ENCODE measurements at places on chromosomes 1 and 21. TPM values are rescaled to one million over a fixed set of nuclear protein-coding genes. Genes with fewer than 3 reads are reported as not detected.

GRCh38 chr1:82593561-82593960, 792.8 kb downstream of the ADGRL2 start:
- H3K27me3 ChIP-seq = no peaks in the 10 kb centered on the region
- DNase-seq = no peak
- H3K36me3 ChIP-seq = no peaks in the 10 kb centered on the region
- no peak overlapping the region for H3K4me3 ChIP-seq
- no peak overlapping the region for H3K27ac ChIP-seq
- no peaks in the 10 kb centered on the region for H3K4me1 ChIP-seq

GRCh38 chr21:30882866-30883597, 1.7 kb upstream of the KRTAP11-1 start:
- DNase-seq = no peak
- H3K36me3 ChIP-seq = no peaks in the 10 kb centered on the region
- no peak overlapping the region for H3K27ac ChIP-seq

FAM72B gene
- total RNA-seq = 4.9 TPM

DNAJC28 gene
- 9.3 TPM for total RNA-seq

GRCh38 chr1:6287431-6287886, 26.6 kb upstream of the GPR153 start:
- no peak for DNase-seq
- peak overlapping the region; percentile 61 for H3K27ac ChIP-seq
- no peak overlapping the region for H3K4me3 ChIP-seq
- H3K4me1 ChIP-seq = peaks cover 9% of the 10 kb centered on the region

- H3K4me3 ChIP-seq = no peak overlapping the region
- no peak for DNase-seq
- no peaks in the 10 kb centered on the region for H3K4me1 ChIP-seq
- no peaks in the 10 kb centered on the region for H3K36me3 ChIP-seq
- no peaks in the 10 kb centered on the region for H3K27me3 ChIP-seq
- H3K27ac ChIP-seq = no peak overlapping the region
Measured at GRCh38 chr1:7727809-7728471, 43.2 kb upstream of the VAMP3 start.

- H3K27ac ChIP-seq = no peak overlapping the region
- peaks cover 9% of the 10 kb centered on the region for H3K4me1 ChIP-seq
- H3K4me3 ChIP-seq = no peak overlapping the region
- no peak for DNase-seq
- no peaks in the 10 kb centered on the region for H3K27me3 ChIP-seq
Measured at GRCh38 chr1:234871710-234872271, 256.8 kb downstream of the TOMM20 start.

DNA sequence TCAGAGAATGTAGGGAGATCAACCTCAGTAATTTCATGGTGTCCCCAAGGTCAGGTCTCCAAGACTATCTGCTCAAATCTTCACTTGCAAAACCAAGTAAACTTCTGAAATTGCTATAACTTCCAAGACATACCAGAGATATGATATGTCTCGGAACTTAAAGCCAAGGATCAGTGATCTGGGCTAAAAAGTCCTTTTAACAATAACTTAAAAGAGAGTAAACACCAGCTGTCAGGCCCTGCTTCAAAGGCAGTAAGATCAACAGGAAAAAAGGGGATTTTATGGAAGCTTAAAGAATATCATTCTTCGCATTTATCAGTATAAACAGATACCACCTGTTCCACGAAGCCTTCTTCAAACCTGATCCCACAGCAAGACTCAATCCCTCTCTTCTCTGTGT, 13.7 kb downstream of the UBR4 start:
- no peak overlapping the region for H3K4me3 ChIP-seq
- H3K36me3 ChIP-seq = no peaks in the 10 kb centered on the region
- H3K4me1 ChIP-seq = no peaks in the 10 kb centered on the region
- no peak overlapping the region for H3K27ac ChIP-seq

GRCh38 chr1:192401825-192402224, 85.0 kb downstream of the RGS21 start:
- H3K27me3 ChIP-seq = no peaks in the 10 kb centered on the region
- H3K36me3 ChIP-seq = no peaks in the 10 kb centered on the region
- H3K4me1 ChIP-seq = no peaks in the 10 kb centered on the region
- H3K4me3 ChIP-seq = no peak overlapping the region
- H3K27ac ChIP-seq = no peak overlapping the region

GRCh38 chr1:59290193-59290949, 6.5 kb upstream of the FGGY start:
- no peaks in the 10 kb centered on the region for H3K27me3 ChIP-seq
- H3K36me3 ChIP-seq = no peaks in the 10 kb centered on the region
- no peak overlapping the region for H3K4me3 ChIP-seq
- H3K27ac ChIP-seq = no peak overlapping the region
- H3K4me1 ChIP-seq = no peaks in the 10 kb centered on the region

- no peak for DNase-seq
- H3K4me1 ChIP-seq = peaks cover 6% of the 10 kb centered on the region
- H3K27me3 ChIP-seq = no peaks in the 10 kb centered on the region
- no peaks in the 10 kb centered on the region for H3K36me3 ChIP-seq
- no peak overlapping the region for H3K4me3 ChIP-seq
Measured at GRCh38 chr1:228095161-228095560, 8.0 kb downstream of the C1orf35 start.

- H3K4me1 ChIP-seq = peaks cover 22% of the 10 kb centered on the region
- DNase-seq = peak; percentile 74
- no peak overlapping the region for H3K4me3 ChIP-seq
Measured at GRCh38 chr21:31201548-31201947, 142.5 kb downstream of the TIAM1 start.

DNA sequence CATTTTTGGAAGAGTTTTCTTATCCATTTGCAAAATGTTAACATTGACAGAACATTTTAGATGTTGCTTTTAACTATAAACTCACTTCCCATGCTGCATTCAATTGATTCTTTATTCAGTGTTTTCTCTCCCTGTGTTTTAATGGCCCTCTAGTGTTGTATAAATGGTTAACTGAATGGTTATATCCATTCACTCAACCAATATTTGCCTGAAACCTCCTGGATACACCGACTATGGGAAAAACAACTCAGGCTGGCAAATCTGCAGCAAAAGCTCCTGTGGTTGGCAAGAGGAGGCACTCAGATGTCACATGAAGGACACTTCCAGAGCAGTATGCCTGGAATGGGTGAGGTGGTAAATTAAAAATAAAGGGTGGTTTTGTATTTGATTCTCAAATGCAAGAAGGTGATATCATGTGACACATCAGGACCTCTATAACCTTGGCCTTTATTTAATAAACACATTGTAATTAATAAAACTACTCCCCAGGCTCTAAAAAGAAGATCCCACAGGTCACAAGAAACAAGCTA, 107.6 kb downstream of the BCAR3 start:
- H3K27me3 ChIP-seq = no peaks in the 10 kb centered on the region
- DNase-seq = no peak
- peaks cover 8% of the 10 kb centered on the region for H3K4me1 ChIP-seq
- H3K27ac ChIP-seq = no peak overlapping the region

SCAMP3 gene
- total RNA-seq = 80.6 TPM

CKS1B gene
- 84.3 TPM for total RNA-seq

DNA sequence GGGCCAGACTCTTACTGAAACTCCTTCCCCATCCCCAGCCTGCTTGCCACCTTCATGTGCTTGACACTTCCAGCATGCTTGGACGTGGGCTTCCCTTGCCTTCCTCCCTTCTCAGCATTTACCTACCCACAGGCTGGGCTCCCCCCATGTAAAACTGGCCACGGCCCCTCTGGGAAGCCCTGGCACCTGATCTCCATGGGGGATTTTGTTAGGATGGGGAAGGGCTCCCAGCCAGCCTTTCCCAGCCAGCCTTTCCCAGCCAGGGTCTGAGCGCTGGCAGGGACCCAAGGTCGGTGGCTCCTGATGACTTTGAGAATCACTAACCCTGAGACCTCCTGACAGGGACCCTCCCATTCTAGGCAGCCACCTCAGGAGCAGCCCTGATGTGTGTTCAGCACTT, 6.7 kb downstream of the ALX3 start:
- no peaks in the 10 kb centered on the region for H3K27me3 ChIP-seq
- no peak overlapping the region for H3K4me3 ChIP-seq
- no peak overlapping the region for H3K27ac ChIP-seq
- H3K36me3 ChIP-seq = no peaks in the 10 kb centered on the region
- no peaks in the 10 kb centered on the region for H3K4me1 ChIP-seq

DNA sequence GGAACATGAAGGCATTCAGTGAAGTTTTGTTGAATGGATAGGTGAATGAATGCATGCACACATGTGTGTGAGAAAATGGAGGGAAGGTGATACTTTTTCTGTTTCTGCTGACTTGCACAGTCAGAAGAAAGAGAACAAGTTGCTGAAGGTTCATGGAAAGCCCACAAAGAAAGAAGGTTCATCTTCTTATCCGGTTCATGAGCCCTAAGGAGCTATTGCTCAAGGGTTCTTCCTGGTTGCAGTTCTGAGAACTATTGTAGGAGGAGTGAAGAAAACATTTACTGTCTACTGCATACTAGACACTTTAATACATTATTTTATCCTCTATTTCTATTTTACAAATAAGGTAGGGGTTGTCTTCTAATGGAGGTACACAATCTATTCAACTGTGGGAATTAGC, 13.4 kb upstream of the NIBAN1 start:
- no peak overlapping the region for H3K4me3 ChIP-seq
- DNase-seq = no peak
- no peak overlapping the region for H3K27ac ChIP-seq
- no peaks in the 10 kb centered on the region for H3K36me3 ChIP-seq

GRCh38 chr1:57214951-57215575, 208.8 kb downstream of the DAB1 start:
- H3K36me3 ChIP-seq = no peaks in the 10 kb centered on the region
- no peak overlapping the region for H3K27ac ChIP-seq
- H3K4me1 ChIP-seq = no peaks in the 10 kb centered on the region
- DNase-seq = no peak
- H3K27me3 ChIP-seq = no peaks in the 10 kb centered on the region
- H3K4me3 ChIP-seq = no peak overlapping the region

- H3K36me3 ChIP-seq = no peaks in the 10 kb centered on the region
- no peak for DNase-seq
- no peaks in the 10 kb centered on the region for H3K27me3 ChIP-seq
Measured at GRCh38 chr1:93907718-93908117, 1.5 kb downstream of the GCLM start.

CSF1 gene
- total RNA-seq = 10.9 TPM

CENPL gene
- 13.2 TPM for total RNA-seq

DNA sequence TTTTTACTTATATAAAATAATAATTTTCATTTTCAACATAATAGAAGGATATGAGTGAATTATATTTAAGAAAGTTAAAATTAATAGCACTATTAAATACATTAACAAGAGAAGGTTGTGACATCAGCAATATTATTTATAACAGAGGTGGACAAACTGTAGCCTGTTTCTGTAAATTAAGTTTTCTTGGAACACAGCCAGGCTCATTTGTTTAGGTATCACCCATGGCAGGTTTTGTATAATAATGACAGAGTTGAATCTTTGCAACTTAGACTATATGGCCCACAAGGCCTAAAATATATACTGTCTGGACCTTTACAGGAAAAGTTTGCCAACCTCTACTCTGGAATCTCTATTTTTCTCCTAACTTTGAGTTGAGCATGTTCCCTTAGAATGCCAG, 42.8 kb upstream of the CACYBP start:
- H3K27me3 ChIP-seq = no peaks in the 10 kb centered on the region
- H3K4me1 ChIP-seq = no peaks in the 10 kb centered on the region
- no peak for DNase-seq

GRCh38 chr1:100989306-100990077, 36.1 kb downstream of the DPH5 start:
- no peak overlapping the region for H3K27ac ChIP-seq
- no peaks in the 10 kb centered on the region for H3K4me1 ChIP-seq
- H3K4me3 ChIP-seq = no peak overlapping the region

DNA sequence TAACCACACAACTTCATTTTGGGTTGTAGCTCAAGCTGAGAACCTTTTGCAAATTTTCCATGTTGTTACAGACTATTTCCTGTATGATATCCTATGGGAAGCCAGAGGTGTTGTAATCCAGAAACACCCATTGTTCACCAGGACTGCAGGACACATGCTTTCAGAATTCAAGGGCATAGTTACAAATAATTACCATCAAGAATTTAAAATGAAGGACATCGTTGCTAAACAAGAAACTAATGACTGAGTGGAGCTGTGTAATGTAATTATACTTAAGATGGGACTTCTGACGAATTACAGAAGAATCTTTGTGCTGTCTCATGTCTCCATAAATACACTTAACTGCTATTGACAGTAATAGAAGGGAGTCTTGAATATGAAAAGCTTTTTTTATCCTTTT, 47.6 kb upstream of the HOOK1 start:
- DNase-seq = no peak
- no peak overlapping the region for H3K27ac ChIP-seq
- no peak overlapping the region for H3K4me3 ChIP-seq
- H3K27me3 ChIP-seq = no peaks in the 10 kb centered on the region

AVPR1B gene
- not detected for total RNA-seq

DNA sequence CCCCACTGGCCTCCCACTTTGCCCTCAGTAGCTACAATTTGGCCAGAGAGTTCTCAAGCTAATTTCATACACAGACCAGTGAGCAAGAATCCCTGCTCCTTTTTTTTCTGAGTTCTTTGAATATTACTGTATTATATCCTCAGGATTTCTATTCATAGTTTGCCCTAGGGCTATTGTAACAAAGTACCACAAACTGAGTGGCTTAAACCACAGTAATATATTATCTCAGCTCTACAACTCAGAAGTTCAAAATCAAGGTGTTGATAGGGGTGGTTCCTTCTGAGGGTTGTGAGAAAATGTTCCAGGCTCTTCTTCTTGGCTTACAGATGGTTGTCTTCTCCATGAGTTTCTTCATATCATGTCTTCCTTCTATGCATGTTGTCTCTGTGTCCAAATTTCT, 289.4 kb upstream of the ESRRG start:
- no peaks in the 10 kb centered on the region for H3K27me3 ChIP-seq
- H3K4me3 ChIP-seq = no peak overlapping the region
- no peak overlapping the region for H3K27ac ChIP-seq
- no peaks in the 10 kb centered on the region for H3K4me1 ChIP-seq
- DNase-seq = no peak

GRCh38 chr1:208599063-208599462, 354.9 kb upstream of the PLXNA2 start:
- H3K27me3 ChIP-seq = no peaks in the 10 kb centered on the region
- H3K4me3 ChIP-seq = no peak overlapping the region
- H3K27ac ChIP-seq = no peak overlapping the region
- no peak for DNase-seq
- no peaks in the 10 kb centered on the region for H3K4me1 ChIP-seq
- H3K36me3 ChIP-seq = no peaks in the 10 kb centered on the region

LORICRIN gene
- 0.31 TPM for total RNA-seq

OR10Z1 gene
- total RNA-seq = not detected

- H3K27ac ChIP-seq = no peak overlapping the region
- no peaks in the 10 kb centered on the region for H3K4me1 ChIP-seq
- H3K4me3 ChIP-seq = no peak overlapping the region
- no peaks in the 10 kb centered on the region for H3K27me3 ChIP-seq
- no peaks in the 10 kb centered on the region for H3K36me3 ChIP-seq
Measured at GRCh38 chr1:58621391-58621790, 44.3 kb upstream of the TACSTD2 start.

DNA sequence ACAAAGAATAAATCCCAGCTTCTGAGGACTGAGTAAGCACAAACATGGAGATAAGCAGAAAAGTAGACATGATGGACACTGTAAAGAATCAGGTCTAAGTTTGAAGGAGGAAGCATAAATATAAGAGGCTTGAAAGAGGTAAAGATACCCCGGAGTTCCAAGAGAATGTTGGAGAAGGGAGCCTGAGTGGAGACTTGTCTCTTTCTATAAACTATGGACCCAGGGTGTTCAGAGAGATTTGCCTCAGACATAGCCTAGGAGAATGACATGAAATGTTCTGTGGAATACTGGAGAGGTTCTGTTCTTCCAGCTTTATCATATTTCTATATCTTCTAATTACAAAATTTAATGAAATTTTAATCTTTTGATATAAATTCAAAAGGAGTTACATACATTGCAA, 554.3 kb upstream of the B3GALT2 start:
- no peaks in the 10 kb centered on the region for H3K27me3 ChIP-seq
- H3K36me3 ChIP-seq = no peaks in the 10 kb centered on the region
- H3K4me3 ChIP-seq = no peak overlapping the region
- H3K4me1 ChIP-seq = no peaks in the 10 kb centered on the region
- no peak for DNase-seq
